ENCODE measurements at places on chromosomes 7 and 10.
A peak's percentile ranks its signal among the peaks of the same experiment; 100 is the strongest.

GRCh38 chr7:54856856-54857255 is 97.8 kb upstream of the SEC61G start:
- DNase-seq = no peak

DNA sequence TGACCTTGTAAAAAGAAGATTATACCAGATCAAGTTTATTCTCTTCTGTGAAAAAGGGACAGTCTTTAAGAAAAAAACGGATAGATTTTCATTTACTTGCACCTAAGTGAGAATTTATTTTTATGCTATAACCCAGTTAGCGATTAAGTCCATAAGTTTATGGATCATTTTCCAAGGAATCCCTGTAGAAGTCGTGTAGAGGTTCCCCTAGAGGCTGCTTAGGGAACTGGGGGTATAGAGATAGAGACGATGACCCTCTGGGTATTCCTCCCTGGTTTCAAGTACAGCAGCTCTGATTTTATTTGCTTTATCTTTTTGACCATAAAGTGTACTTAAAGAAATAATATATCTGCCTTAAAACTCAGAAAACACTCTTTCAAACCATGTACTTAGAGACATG is 648.4 kb upstream of the LRRTM3 start:
- no peak for DNase-seq

DNA sequence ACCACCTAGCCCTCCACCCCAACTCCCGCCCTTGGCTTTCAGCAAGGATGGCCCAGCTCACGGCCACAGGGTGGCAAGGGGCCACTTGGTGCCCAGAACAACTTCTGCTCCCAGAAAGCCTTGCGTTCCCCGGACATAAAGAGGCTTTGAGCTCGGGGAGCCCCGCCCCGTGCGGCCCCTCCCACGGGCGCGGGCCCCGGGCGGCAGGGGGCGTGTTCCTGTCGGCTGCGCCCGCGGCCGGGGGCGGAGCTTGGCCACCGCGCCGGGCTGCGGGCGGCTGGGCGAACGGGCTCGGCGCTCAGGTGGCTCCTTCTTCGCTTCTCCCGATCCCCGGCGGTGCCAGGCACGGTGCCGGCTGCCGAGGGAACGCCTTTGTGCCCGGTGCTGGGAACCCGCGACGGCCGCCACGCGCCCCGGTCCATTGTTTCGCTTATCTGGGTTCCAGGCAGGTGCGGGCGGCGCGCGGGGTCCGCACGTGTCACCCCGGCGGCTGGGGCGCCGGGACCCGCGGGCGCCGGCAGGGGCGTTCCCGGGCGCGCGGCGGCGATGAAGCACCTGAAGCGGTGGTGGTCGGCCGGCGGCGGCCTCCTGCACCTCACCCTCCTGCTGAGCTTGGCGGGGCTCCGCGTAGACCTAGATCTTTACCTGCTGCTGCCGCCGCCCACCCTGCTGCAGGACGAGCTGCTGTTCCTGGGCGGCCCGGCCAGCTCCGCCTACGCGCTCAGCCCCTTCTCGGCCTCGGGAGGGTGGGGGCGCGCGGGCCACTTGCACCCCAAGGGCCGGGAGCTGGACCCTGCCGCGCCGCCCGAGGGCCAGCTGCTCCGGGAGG is at the start of gene NFE2L3:
Gene NFE2L3 (plus strand): TSS at position 246 of the 829 bp plus-strand sequence. CDS start 301 bp downstream, at position 547.
- peak; percentile 24 for DNase-seq

GRCh38 chr7:151125470-151125845 is 39.2 kb downstream of the AGAP3 start:
- DNase-seq = no peak

DNA sequence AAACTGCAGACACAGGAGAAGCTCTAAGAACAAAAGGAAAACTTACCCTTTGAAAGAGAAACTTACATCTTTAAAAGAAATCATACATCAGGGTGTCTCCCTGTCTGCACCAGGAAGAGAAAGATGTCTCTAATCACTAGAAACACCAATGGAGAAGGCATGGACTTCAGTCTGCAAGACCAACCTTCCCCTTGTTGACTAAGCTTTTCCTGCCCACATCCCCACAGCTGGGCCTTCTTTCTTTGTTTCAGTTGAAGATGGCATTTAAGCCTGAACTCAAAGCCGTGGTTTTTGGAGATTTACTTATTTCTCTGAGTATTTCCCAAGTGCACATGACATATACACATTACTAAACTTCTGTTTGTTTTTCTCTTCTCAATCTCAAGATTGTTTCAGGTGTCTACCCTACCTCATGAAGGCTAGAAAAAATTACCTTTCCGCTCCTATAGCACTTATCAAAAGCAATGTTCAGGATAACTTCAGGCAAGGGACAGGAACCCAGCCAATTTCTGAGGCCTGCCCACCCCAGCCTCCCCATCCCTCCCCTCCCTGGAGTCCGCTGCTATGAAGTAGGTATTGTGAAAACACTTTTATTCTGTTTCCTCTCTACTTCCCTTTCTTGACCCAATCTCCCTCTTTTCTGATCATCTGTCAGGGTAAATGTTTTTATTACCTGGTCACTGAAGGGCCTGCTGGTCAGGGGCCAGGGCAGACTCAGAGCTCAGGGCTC is 2.8 kb upstream of the SLC29A3 start:
- DNase-seq = no peak

DNA sequence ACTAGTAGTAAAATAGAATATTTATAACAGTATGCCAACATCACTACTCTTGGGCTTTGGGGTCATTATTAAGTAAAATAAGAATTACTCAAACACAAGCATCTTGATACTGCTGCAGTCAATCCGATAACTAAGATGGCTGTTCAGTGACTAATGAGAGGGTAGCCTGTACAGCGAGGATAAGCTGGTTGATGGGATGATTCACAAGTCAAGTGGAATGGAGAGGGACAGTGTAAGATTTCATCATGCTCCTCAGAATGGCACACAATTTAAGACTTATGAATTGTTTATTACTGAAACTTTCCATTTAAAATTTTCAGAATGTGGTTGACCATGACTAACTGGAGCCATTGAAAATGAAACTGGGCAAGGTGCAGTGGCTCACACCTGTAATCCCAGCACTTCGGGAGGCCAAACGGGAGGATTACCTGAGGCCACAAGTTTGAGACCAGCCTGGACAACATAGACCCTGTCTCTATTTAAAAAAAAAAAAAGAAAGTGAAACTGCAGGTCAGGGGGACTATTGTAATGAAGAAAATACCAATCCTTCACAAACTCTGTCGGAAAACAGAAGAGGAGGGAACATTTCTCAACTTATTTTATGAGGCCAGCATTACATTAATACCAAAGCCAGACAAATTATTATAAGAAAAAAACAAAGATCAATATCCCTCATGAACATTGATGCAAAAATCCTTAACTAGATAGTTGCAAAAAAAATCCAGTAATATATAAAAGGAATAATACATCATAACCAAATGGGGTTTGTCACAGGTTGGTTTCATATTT is 11.2 kb downstream of the AVL9 start:
- DNase-seq = no peak

DNA sequence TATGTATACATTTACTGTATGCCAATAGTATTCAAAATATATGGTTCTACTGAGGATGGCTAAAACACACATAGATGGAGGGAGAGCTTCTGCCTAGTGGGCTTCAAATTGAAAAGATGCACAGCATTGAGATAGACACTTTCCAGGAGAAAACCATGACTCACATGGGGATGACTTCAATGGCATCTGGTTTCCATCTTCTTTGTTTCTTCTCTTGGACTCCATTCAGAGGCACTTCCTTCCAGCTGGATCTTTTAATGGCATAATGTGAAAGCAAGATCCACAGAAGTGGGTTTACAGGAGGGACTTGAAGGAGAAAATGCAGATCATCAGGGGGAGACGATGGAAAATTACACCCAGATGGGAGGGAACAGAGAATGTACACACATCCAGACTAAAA is 84.9 kb downstream of the ZNF365 start:
- no peak for DNase-seq

All from esophagus squamous epithelium (tissue), 5 donors.